Activated CD4-positive, alpha-beta T cell treated with anti-CD3 and anti-CD28 coated beads for 24 hours (primary cell): ENCODE measurements at places on chromosomes 1 and 21.

GRCh38 chr1:235854347-235854746, 12.4 kb downstream of the LYST start:
- DNase-seq = no peak

DNA sequence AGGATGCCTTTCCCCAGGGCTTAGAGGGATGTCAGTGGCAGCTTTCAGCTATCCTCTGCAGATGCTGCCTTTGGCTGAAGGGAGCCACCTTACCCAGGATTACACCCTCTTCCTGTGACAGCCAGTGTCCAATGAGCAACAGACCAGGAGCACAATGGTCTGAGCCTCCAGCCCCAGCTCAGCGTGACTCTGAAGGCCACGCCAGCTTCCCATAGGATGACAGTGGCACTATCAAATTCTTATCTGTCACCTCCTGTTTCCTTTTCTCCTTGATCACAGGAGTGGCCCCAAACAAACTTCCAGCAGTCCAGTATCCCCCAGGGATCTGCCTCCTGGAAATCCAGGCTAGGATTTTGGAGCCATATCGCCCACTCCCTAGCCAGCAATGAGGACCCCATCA, 226.9 kb downstream of the SETD4 start:
- DNase-seq = no peak

GRCh38 chr1:69377507-69377906, 190.2 kb upstream of the LRRC7 start:
- no peak for DNase-seq

GRCh38 chr1:236120721-236121153, 21.6 kb upstream of the GPR137B start:
- DNase-seq = no peak

DNA sequence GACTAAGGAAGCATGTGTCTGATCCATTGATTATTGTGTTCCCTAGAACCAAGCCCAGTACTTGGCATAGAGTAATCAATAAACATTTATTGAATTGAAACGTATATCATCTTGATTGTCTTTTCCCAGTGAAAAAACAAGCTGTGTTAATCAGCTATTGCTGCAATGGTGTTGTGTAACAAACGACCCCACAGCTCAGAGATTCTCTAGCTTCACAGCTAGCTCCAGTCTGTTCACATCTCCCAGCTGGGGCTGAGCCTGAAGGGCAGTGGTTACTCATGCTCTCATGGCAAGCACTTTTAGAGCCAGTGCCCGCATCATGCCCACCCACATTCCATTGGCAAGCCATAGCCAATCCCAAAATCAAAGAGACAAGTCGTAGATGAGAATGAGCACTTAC, 237.4 kb upstream of the RAB4A start:
- no peak for DNase-seq

- DNase-seq = no peak
Observed at GRCh38 chr1:209219791-209220524, 363.6 kb upstream of the CAMK1G start.

GRCh38 chr1:193762236-193762635, 575.8 kb upstream of the B3GALT2 start:
- DNase-seq = no peak

DNA sequence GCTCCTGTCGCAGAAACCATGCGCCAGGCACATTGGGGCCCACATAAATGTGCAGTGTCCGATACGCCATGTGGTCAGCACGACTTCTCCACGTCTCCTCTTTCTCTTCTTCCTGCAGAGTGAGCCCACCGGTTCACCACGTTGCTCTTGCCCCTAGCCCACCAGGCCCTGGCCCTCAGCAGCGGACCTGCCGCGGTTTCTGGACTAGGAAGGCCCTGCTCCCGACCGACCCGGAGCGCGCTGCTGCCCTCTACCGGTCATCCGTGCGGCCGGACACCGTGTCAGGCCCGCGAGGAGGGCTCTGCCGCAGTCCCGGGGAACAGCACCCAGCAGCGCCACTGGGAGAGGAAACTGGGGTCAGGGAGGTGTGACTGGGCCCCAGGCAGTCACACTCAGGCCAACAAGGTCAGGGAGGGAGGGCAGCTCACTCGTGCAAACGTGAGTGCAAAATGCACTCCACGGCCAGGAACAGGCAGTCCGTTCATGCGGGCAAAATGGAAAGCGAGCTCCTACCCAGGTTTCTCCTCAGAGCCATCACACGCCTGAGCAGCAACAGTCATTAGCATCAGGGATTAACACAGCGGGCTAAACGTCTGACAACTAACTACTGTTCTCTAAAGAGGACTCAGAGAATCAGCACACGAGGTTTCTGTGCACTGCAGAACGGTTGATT, 13.7 kb downstream of the TLR5 start:
- DNase-seq = peak; percentile 57

DNA sequence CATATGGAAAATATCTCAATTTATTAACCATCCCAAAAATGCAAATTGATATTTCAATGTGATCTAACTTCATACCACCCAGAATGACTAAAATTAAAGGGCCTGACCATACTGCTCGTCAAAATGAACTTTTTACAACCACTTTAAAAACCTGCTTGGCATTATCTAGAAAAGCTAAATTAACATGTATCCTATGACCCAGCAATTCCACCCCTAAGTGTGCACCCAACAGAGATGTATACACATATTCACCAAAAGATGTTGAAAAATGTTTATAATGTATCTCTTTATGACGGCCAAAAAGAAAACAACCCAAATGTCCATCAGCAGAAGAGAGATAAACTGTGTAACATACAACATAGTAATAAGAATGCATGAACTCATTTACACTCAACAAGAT, 1.6 kb upstream of the BCAR3 start:
- DNase-seq = no peak

- no peak for DNase-seq
Observed at GRCh38 chr1:94621395-94621794, 79.8 kb upstream of the F3 start.

GRCh38 chr1:30446508-30446907, 276.9 kb downstream of the MATN1 start:
- DNase-seq = no peak

DNA sequence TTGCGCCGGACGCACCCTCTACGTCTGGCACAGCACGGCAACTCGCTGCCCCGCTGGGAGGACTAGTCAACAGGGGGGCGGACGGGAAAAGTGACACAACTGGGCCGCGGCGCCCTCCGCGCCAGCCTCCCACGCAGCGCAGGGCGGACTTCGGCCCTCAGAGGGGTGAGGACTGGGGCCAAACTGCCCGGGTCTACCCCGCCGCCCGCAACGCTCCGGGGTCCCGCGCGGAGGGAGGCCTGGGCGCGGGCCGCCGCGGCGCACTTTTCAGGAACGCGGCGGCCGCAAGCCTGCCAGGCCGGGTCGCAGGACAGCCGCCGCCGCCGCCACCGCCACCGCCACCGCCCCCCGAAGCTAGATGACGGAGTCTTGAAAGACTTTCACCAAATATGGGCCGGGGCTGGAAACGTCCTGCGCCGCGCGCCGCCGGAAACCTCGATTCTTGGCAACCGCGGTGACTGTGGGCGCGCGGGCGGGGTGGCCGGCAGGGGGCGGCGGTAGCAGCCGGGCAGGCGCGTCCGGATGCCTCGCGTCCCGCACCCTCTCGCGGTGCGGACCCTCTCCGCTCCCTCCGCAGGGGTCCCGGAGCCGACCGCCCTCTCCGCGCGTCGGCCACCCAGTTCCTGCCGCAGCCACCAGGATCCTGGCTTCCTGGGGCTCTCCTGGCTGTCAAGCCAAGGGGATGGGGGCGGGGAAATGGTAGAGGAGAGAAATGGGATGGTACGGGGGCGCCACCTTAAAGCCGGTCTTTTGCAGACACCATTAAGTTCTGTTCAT, 3.7 kb upstream of the CCN1 start:
- DNase-seq = peak; percentile 49

GRCh38 chr1:8947127-8947691, 1.5 kb downstream of the CA6 start:
- no peak for DNase-seq

- DNase-seq = peak; percentile 71
Observed at GRCh38 chr21:35051287-35051818, 2.3 kb upstream of the RUNX1 start.

GRCh38 chr1:65292861-65293593, 16.3 kb upstream of the DNAJC6 start:
- no peak for DNase-seq

DNA sequence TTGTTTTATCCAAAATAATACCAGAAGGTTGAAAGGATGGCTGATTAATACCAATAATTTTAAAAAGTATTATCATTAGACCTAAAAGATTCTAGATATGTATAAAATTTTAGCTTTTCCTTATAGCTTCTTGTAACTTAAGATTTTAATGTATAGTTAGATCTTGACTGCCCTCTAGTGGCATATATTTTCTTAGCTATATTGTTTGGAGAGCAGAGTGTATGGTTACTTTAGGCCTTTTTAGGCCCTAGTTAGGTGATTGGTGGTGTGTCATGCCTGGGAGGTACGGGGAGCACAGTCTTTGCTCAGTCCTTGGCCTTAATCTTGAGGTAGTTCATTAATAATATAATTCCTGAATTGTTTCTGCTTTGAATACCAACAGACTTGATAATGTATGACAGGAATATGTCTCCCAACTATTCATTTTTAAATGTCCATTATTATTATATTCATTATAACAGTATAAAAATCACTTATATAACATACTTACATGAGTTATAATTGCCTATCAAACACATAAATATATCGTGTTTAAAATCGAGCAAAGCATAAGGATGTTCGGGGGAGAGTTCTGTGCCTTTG, 328.4 kb downstream of the ZP4 start:
- no peak for DNase-seq

- no peak for DNase-seq
Observed at GRCh38 chr1:66492424-66492823, 41.5 kb upstream of the SGIP1 start.

- no peak for DNase-seq
Observed at GRCh38 chr1:50979937-50980336, 9.9 kb downstream of the CDKN2C start.

DNA sequence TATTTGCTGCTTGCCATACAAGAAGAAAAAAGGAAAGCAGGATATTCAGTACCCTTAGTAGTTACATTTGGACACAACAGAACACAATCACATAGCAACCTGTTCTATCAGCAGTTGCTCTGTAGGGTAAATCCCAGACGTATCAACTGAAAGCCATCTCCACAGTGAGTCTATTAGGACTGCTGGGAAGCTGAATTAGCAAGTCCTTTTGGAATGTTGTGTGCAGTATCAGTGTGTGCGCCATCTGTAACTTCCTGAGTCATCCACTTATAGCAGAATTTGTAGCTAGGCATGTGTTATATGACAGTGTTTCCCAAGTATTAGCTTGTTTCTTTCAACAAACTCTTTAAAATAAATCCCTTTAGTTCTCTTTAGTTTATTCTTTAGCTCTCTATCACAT, 21.3 kb downstream of the CCDC30 start:
- no peak for DNase-seq

- DNase-seq = no peak
Observed at GRCh38 chr1:178607718-178608408, 95.0 kb downstream of the TEX35 start.

GRCh38 chr1:175933801-175934200, 190.4 kb upstream of the TNR start:
- no peak for DNase-seq

DNA sequence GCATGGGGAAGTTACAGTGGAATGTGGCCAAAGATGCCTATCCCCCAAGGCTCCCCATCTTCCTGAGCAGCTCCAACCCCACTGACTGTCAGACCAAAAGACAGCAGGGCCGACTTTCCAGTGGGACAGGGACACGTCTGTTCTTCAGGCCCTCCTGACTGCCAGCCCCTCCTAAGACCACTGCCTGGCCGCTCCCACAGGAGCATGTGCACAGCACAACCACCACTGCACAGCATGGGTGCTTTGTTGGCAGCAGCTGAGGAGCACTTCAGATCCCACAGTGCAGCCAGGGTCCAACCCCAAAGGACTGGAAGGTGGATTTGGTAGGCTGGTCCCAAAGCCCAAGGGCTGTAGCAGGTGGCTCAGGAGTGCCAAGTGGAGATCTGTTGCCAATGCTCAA, 648.3 kb upstream of the BRINP3 start:
- no peak for DNase-seq

- no peak for DNase-seq
Observed at GRCh38 chr1:183604038-183604808, 14.0 kb upstream of the NCF2 start.

DNA sequence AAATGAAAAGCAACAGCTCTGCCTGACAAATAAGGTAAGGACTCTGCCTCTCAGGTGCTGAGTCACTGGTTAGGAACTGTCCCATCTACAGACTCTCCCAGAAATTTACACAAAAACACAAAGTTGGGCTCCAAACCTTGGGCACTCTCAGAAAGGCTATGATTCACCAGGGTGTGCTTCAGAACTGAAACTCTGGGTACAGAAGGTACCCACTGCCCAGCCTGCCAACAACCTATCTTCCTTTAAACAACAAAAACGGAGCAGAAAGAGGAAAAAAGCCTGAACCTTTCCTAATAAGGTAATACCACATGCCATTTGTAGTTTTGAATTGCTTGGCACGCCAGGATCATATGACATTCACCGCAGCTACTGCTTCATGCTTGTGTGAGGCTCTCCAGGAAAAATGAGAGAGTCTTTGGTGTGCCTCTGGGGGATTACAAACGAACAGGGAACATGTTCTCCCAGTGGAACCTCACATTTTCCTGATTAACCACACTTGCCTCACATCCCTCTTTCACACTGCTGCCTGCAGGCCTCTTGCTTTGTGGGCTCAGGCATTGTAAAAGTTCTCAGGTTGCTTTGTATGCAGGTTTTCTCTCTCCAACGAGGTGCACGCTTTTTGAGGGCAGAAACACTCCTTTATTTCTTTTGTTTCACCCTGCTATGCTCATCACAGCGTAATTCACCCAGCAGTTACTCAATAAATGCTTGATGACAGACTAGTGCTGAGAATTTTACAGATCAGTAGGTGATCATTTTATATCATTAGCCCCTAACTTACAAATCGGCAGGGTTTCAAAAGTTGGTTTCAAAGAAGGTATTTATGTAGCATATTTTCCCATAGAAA, 65.1 kb downstream of the GADD45A start:
- DNase-seq = no peak

DNA sequence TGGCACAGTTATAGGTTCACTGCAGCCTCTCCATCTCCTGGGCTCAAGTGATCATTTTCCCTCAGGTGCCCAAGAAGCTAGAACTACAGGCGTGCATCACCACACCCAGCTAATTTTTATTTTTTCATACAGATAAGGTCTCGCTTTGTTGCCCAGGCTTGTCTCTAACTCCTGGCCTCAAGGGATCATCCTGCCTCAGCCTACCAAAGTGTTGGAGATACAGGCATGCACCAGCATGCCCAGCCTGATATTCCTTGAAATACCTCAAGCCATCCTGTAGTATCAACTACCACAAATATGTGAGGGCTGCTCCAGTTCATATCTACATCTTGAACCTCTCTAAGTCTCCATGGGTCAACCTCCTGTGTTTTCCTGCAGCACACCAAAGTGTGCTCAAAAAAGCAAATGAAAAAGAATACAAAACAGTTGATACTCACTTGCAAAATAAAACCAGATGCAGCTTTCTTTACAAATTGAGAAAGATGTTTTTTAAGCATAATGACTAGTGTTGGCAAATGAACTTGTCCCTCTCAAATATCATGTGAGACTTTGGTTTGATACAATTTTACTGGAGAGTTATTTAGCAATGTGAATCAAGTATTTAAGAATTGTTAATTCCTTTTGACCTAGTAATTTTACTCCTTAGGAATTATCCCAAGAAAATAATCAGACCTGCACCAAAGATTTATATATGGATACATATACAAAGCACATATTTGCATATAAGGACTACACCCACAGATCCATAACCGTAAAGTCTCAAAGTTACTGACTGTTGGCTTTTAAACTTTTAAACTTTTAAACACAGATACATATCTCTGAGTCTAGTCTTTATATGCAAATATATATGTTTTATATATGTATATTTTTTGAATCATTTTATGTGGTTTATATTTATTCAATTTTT, 197.7 kb downstream of the NRIP1 start:
- DNase-seq = no peak

- DNase-seq = peak; percentile 25
Observed at GRCh38 chr1:184222652-184223052, 164.2 kb upstream of the C1orf21 start.
